ENCODE measurements at places on chromosomes 12 and 14. TPM values are rescaled to one million over a fixed set of nuclear protein-coding genes. Genes with fewer than 3 reads are reported as not detected.

The TAS2R50 gene
- total RNA-seq: not detected

The PDE3A gene
- 3.1 TPM for total RNA-seq

The RAPGEF3 gene
- total RNA-seq: 0.45 TPM

The SERPINA1 gene
- total RNA-seq: 0.80 TPM

The ASPG gene
- total RNA-seq: not detected

The IFI27L2 gene
- total RNA-seq: 60.8 TPM

The GPD1 gene
- 0.14 TPM for total RNA-seq

The JPH4 gene
- total RNA-seq: 0.06 TPM

The CFAP54 gene
- 0.59 TPM for total RNA-seq

The CAPZA3 gene
- total RNA-seq: not detected

The NKX2-8 gene
- 3.1 TPM for total RNA-seq

The NDUFB1 gene
- 408 TPM for total RNA-seq

The TMEM119 gene
- total RNA-seq: 0.06 TPM

The NEK9 gene
- total RNA-seq: 26.7 TPM

The KRT2 gene
- not detected for total RNA-seq

The INHBC gene
- not detected for total RNA-seq

The TUNAR gene
- not detected for total RNA-seq

The ITPK1 gene
- 56.4 TPM for total RNA-seq

The CLEC12A gene
- not detected for total RNA-seq

The AMDHD1 gene
- total RNA-seq: 2.4 TPM

Measured in A549 treated with Mapracorat at 1 μM for 4 hours (cell line).